Activated CD8-positive, alpha-beta memory T cell treated with anti-CD3 and anti-CD28 coated beads, Interleukin-2, amount 10 ng/mL, durations not matched to agents 7 days and 5 days (primary cell): ENCODE measurements at places on chromosomes 13 and 19. TPM values are rescaled to one million over a fixed set of nuclear protein-coding genes. Genes with fewer than 3 reads are reported as not detected.

DNA sequence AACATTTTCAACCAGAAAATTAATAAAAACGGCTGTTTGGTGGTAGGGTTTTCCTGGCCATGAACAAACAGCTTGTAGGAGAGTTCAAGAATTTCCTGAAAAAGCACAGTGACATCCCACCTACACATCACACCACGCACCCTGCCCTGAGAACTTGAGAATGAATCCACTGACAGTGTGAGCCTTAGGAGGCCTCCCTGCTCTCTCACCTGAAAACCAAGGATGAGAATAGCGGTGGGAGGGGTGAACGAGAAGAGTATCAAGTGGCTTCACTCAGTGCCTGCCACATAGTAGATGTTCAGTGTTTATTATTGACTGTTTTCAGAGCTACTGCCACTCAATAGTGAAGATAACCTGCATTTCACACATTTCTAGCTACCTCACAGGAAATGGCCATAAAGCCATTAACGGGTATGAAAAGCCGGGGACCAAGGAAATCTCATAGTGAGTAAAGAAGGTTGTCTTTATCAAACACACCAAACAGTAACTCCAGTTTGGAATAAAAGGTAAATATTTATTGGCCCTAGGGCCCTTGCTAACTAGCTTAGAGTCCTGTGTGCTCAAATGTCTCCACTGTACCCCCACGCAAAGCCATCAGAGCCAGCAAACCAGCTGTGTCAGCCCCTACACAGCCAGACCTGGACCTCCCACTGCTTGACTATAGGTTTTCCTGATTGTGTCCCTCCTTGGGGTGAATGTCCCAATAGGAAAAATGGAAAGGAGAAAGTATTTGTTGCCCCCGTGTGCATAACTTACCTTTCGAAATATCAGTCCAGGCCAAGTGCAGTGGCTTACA is 40.6 kb downstream of the TPT1 start:
- H3K4me3 ChIP-seq: no peak overlapping the region
- no peak overlapping the region for H3K27ac ChIP-seq
- peaks cover 24% of the 10 kb centered on the region for H3K4me1 ChIP-seq
- peaks cover 4% of the 10 kb centered on the region for H3K36me3 ChIP-seq
- H3K27me3 ChIP-seq: peaks cover 12% of the 10 kb centered on the region

Gene CEACAM7
- total RNA-seq: not detected

Gene C19orf38
- 1.7 TPM for total RNA-seq

- no peak overlapping the region for H3K4me3 ChIP-seq
- DNase-seq: no peak
- H3K36me3 ChIP-seq: no peaks in the 10 kb centered on the region
- no peaks in the 10 kb centered on the region for H3K27me3 ChIP-seq
- H3K27ac ChIP-seq: no peak overlapping the region
- H3K4me1 ChIP-seq: no peaks in the 10 kb centered on the region
Measured at GRCh38 chr13:108957369-108958012, 328.1 kb downstream of the MYO16 start.

DNA sequence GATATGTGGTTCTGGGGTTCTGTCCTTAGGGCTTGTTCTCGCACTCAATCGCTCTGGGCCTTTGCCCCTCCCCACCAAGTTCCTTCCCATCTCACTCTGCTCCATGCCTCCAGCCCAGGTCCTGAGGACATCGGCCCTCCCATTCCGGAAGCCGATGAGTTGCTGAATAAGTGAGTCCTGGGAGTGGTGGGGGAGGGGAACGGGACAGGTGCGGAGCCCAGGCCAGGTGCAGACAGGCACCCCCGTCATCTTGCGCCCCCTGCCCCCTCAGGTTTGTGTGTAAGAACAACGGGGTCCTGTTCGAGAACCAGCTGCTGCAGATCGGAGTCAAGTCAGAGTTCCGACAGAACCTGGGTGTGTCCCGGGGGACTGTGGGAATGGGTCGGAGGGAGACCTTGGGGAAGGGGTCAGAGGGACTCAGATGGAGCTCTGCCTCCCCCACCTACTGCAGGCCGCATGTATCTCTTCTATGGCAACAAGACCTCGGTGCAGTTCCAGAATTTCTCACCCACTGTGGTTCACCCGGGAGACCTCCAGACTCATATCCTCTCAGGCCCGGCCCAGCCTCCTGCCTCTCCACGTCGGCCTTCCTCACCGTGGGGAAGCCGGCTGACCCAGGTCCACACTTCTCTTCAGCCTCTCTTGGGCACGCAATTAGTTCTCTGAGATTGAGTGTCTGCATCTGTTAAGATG is 10.1 kb downstream of the FUZ start:
- peaks cover 25% of the 10 kb centered on the region for H3K36me3 ChIP-seq
- DNase-seq: no peak
- peaks cover 15% of the 10 kb centered on the region for H3K4me1 ChIP-seq
- H3K27me3 ChIP-seq: no peaks in the 10 kb centered on the region
- no peak overlapping the region for H3K27ac ChIP-seq
- no peak overlapping the region for H3K4me3 ChIP-seq

DNA sequence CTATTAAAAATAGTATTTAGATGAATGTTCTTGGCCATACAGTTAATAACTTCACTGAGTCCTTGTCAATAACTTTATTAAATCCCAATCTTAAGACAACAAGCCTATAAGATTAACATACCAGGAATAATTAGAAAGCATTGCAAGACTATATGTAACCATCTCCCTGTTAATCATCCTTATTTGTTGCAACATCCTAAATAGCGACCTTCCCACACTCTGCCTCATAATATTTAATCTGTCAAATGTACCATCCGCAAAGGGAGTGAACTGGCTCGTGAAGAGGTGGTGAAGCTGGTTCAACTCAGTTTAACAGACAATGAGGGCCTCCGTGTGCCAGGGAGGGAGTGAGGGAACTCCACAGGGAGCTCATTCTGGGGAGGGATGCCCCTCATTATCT is 33.9 kb downstream of the KL start:
- no peaks in the 10 kb centered on the region for H3K36me3 ChIP-seq
- peaks cover 28% of the 10 kb centered on the region for H3K27me3 ChIP-seq
- no peak for DNase-seq

DNA sequence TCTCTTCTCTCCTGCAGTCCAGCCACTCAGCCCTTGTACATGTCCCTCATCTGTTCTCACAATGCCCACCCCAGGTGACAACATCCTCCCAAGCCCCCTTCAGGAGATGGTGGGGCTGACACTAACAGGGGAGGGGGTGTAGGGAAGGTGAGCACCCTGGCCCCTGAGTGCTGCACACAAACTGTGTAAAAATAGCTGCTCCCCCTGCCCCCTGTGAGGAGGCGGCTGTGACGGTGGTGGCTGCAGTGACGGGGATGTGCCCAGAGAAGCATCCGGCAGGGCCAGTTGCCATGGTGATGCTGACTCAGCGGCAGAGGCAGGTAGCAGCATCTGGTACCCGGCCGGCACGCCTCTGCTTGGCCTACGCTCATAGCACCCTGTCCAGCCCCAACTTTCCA is 13.0 kb upstream of the JUND start:
- peak overlapping the region; percentile 91 for H3K4me3 ChIP-seq
- H3K27me3 ChIP-seq: no peaks in the 10 kb centered on the region
- peak; percentile 97 for DNase-seq
- H3K36me3 ChIP-seq: peaks cover 23% of the 10 kb centered on the region

Gene PTPRH
- not detected for total RNA-seq

Gene CLEC17A
- not detected for total RNA-seq

DNA sequence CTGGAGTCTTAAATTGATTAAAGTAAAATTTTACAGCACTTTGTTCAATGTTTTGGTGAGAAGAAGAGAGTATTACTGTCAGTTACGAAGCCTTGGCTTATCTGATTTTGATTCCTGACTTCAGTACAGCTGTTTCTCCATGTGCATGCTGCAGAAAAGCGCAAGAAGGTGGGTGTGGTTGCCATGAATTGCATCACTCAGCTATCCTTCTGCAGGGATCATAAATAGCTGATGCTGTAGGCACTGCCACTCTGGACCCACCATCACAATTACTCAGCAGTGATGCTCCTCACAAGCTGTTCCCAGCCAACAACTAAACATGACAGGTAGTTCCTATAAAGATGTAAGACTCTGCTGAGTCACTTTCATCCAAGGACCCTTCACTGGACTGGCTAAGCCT is 321.2 kb downstream of the IRS2 start:
- no peaks in the 10 kb centered on the region for H3K4me1 ChIP-seq
- no peak for DNase-seq
- H3K4me3 ChIP-seq: no peak overlapping the region
- no peaks in the 10 kb centered on the region for H3K27me3 ChIP-seq

- H3K27ac ChIP-seq: no peak overlapping the region
- DNase-seq: no peak
- H3K4me1 ChIP-seq: peaks cover 3% of the 10 kb centered on the region
- no peaks in the 10 kb centered on the region for H3K36me3 ChIP-seq
- H3K4me3 ChIP-seq: no peak overlapping the region
Measured at GRCh38 chr13:113783966-113784644, 25.1 kb downstream of the TMEM255B start.

DNA sequence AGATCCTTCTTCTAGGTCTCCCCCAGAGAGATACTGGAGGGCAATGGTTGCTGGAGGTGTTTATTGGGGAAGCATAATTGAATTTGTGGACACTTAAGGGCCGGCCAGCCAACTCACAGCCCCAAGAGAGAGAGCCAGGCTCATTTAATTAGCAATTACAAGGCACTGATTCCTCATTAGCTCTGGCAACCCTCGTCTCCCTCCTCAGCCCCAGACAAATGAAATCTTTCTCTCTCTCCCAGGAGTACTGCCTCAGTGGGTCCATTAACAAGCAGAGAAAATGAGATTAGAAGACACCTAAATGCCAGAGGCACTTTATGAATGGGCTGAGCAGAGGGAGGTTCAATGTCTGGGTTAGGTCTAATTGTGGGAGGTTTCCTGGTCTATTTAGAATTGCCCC is 19.0 kb upstream of the FEM1A start:
- no peaks in the 10 kb centered on the region for H3K36me3 ChIP-seq
- no peaks in the 10 kb centered on the region for H3K4me1 ChIP-seq
- no peak for DNase-seq
- no peak overlapping the region for H3K4me3 ChIP-seq
- H3K27me3 ChIP-seq: peaks cover 8% of the 10 kb centered on the region
- no peak overlapping the region for H3K27ac ChIP-seq

DNA sequence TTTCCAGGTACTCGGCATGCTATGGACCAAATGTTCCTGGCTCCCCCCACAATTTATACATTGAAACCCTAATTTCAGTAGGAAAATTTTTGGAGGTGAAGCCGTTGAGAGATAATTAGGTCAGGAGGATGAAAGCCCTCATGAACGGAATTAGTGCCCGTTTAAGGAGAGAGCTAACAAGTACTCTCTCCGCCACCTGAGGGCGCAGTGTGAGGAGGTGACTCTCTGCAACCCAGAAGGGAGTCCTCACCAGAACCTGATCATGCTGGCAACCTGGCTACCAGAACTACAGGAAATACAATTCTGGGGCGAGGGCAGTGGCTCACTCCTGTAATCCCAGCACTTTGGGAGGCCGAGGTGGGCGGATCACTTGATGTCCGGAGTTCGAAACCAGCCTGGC is 397.8 kb downstream of the SLITRK5 start:
- DNase-seq: no peak
- no peaks in the 10 kb centered on the region for H3K27me3 ChIP-seq
- no peaks in the 10 kb centered on the region for H3K4me1 ChIP-seq

Gene FAM216B
- total RNA-seq: not detected

Gene KLK15
- not detected for total RNA-seq

DNA sequence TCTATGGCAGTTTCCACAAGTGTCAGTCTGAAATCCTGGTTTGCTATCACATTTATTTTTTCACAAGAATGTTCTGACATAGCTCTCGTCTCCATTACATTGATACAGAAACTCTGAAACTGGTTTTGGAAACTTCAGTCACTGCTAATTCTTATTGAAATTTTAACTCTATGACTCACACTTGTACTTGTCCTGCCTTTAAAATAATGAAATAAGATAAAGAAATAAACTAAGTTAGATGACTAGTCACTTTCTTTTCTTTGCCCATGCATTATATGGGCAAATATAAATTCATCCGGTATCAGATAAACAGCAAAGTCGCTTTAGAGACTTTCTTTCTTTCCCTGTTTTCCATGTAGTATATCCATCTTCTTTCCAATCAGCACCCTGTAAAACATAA is 257.5 kb downstream of the PCDH9 start:
- no peak overlapping the region for H3K27ac ChIP-seq
- no peak for DNase-seq
- no peaks in the 10 kb centered on the region for H3K36me3 ChIP-seq
- H3K4me1 ChIP-seq: no peaks in the 10 kb centered on the region

Gene MAG
- not detected for total RNA-seq

GRCh38 chr13:74868049-74868448 is 613.9 kb downstream of the TBC1D4 start:
- H3K4me1 ChIP-seq: no peaks in the 10 kb centered on the region
- H3K27me3 ChIP-seq: no peaks in the 10 kb centered on the region
- H3K36me3 ChIP-seq: no peaks in the 10 kb centered on the region
- H3K27ac ChIP-seq: no peak overlapping the region
- H3K4me3 ChIP-seq: no peak overlapping the region
- DNase-seq: no peak

Gene LILRA5
- not detected for total RNA-seq

Gene S1PR4
- total RNA-seq: 155 TPM
